Stimulated activated CD8-positive, alpha-beta memory T cell treated with anti-CD3 and anti-CD28 coated beads, Interleukin-7, amount 100 ng/mL, for 1 hour (primary cell): ENCODE measurements at places on chromosomes 11 and 22.

DNA sequence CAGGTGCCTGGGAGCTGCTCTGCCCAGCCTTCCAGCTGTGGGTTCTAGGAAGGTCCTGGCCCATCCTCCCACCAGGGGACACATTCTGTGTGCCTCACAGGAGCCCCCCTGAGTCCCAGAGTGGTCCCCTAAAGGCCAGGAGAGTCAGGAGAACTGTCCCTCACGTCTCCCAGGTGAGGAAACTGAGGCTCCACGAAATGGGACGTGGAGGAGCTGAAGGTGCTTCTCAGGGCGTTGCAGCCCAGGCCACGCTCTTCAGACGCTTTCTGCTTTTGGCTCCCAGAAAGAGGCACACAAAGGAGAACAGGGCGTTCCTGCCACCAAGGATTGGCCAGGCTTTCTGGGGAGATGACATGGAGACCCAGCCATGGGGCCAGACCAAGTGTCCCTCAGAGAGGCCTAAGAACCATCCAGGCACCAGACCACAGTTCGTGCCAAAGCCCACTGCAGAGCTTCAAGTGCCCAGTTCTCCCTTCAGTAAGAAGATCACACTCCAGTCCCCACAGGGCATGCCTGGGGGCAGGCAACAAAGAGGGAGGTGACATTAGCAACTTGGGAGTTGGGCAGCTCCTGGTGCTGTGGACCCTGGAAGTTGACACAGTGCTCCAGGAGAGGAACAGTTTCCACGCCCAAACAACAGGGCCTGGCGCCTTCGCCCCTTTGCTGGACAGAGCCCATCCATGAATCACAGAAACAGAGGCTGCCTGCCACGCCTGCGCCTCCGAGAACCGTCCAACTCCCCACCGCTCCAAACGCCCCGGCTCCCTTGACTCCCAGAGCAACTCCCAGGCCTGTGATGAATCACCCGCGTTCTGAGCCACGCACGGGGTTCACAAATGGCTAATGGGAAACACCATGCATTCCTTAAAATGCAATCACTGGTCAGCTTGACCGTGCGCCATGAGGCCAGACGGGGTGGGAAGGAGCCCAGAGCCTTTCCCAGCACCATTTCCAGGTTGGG is 589.2 kb downstream of the BRD1 start:
- DNase-seq = no peak

DNA sequence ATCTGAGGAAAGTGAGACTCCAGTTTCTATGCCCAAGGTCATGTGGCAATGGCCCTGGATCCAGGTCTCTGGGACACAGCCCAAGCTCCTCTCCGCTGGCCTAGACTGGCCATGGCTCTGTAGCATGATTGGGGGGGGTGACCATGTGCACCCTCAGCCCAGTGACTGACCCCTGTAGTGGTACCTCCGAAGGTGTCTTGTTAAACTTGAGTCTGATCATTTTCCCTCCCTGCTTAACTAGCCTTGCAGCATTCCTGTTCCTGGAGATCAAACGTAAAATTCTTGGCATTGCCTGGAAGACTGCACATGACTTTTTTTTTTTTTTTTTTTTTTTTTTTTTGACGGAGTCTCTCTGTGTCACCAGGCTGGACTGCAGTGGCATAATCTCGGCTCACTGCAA is 1116.0 kb downstream of the TBC1D22A start:
- DNase-seq = no peak

DNA sequence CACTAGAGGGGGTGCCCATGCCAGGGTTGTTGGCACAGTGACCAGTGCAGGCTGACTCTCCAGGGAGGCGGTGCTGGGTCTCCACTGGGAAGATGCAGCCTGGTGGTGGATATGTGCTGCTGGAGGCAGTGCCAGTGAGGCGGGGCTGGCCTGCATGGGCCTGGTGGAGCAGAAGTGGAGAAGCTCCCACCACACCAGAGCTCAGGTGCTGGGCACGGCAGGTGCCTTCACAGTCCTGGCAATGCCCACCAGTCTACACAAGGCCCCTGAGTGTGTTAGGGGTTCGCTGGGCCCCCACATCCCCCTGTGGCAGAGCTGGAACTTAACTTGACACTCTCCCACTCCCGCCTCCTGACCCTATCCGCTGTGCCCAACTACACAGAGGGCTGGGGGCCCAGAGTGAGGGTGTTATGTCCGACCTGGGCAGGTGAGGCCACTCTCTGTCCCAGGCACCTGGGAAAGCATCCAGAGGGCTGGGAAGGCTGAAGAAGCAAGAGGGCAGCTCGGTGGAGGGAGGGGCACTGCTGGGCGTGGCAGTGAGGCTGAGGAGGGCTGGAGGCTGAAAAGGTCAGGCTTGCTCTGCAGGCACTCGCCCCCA is 102.4 kb upstream of the B3GAT1 start:
- DNase-seq = no peak

- DNase-seq = no peak
These were observed 129.3 kb upstream of the DDI1 start for GRCh38 chr11:103907136-103907535.

- DNase-seq = no peak
These were observed 311.5 kb downstream of the MN1 start for GRCh38 chr22:27490080-27490479.

DNA sequence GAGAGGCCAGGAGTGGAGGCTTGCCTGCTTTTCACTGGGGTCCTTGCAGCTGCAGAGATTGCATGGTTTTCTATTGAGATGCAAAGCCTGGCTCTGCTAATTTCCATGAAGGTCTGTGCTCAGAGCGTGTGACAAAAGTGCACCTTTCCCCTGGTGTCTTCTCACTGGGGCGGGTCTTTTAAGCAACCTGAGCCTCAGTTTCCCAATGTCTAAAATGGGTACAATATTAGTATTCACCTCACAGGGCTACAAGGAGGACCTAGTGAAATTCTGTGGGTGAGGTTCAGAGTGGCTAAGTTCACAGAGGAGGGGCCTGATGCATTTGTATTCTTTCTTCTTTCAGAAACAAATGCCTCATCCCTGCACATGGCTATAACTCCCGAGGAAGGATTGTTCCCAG is 20.3 kb downstream of the PPM1F start:
- DNase-seq = no peak

DNA sequence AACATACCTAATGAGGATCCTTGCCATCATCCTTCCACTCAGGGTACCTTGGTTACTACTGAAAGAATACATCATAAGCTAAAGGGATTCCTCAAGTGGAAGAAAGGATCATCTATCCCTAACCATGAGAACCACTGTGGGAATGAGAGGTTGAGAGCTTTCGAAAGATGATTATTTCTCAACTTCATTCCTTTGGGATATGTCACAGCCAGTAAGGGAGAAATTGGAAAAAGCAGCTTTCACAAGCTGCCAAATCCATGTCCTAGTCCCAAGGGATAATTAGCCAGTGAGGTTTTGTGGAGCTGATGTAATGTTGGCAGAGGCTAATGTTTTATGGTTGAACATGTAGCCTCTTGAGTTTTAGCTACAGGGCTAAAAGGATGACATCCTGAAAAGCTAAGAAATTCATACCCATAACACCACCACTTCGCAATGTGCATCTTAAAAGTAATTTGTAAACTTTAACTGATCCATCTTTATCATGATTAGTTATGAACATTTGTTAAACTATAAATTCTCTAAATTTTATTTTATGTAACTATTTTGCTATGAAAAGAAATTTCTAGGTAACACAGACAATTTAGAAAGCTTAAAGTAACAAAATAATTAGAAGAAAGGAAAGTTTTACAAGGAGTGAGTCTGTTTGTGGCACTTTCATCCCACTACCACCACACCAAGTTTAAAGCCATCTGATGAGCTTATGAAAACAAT is 123.9 kb downstream of the MRTFA start:
- DNase-seq = no peak

DNA sequence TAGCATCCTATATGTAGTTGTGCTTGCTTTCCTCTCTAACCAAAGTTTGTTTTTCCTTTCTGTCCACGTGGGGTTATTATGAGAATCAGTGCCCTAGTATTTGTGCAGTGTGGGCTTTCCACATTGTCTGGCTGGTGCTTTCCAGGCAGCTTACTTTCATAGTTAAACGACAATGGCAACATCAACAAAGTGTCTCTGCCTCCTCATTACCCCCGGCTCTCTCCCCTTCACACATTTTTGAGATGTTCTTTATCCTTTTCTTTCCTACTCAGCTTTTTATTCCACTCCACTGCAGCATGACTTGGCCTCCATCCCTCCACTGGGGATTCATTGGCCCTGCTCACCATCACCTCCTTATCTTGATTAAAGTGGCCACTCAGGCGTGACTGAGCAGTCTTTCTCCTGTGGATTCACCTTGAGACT is 19.1 kb downstream of the SPECC1L start:
- no peak for DNase-seq

- DNase-seq = no peak
These were observed 81.6 kb upstream of the SUSD2 start for GRCh38 chr22:24099666-24100065.

DNA sequence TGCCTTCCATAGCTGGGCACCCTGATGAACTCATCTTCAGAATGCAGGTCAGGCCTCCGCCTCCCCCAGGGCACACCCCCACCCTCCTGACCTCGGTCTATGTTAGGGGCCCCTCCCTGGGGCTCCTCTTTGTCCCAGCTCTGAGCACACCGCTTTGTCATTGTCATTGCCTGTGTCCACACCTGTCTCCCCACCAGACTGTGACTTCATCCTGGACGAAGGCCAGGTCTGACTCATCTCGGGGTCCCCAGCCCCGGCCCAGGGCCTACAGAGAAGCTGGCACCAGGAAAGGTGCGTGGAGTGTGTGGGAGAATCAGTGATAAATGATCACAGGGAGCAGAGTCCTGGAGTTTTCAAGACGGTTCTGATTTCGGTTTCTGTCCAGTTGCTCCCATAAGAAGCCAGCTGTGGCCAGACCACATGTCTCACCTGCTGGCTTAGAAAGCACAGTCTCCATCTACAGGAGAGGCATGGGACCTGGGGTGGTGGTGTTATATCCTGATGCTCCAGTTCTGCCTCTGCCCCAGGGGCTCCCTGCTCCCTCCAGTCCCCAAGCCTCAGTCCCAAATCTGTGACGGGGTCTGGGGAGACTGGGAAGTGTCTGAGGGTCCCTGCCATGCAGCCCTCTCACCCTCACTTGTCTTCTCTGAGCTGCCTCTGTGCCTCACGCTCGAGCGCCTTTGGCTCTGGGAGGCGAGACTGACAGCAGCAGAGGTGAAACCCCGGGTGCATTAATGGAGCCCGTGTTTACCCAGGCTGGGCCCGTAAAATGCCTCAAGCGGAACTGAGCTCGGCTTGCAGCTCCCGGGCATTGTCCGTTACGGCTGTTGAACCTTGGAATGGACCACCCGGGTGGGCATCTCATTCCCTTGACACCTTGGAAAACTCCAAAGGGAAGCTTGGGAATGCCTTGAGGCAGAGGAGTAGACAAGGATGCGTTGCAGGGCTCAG is 85.5 kb upstream of the WNT11 start:
- DNase-seq = no peak
